ENCODE measurements at places on chromosomes 13 and 19. TPM values are rescaled to one million over a fixed set of nuclear protein-coding genes. Genes with fewer than 3 reads are reported as not detected.

DNA sequence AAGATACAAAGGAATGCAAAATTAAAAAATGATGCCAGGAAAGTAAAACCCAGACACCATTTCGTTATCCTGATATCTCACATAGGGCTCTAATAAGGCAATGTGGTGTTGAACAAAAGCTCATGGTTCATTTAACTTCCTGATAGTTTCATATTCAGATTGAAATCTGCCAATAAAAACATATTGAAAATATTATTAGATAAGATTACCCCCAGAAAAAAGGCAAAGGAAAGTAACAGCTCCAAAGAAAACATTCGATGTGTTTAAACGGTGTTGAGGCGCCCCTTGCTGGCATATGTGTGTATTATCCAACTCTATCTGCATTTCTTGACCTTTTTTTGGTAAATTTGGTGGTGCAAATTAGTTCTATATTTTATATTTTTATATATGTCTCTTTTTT is 75.9 kb downstream of the ESD start:
- DNase-seq, result no peak

- DNase-seq, result no peak
These were observed 21.2 kb downstream of the ZNF787 start for GRCh38 chr19:56099638-56100539.

- no peak for DNase-seq
These were observed 12.5 kb downstream of the PBX4 start for GRCh38 chr19:19606021-19606420.

DNA sequence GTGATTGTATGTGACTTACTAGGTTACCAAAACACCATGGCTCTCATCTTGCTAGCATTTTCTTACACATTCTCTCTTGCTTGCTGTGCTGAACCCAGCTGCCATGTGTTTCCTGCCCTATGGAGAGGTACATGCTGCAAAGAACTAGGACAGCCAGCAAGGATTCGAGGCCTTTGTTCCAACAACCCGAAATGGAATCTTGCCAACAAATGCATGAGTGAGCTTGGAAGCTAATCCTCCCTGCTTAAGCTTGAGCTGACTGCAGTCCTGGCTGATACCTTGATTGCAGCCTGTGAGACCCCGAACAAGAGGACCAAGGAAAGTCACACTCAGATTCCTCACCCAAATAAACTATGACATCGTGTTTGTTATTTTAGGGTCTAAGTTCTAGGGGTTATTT is 651.2 kb downstream of the SLITRK6 start:
- no peak for DNase-seq

DNA sequence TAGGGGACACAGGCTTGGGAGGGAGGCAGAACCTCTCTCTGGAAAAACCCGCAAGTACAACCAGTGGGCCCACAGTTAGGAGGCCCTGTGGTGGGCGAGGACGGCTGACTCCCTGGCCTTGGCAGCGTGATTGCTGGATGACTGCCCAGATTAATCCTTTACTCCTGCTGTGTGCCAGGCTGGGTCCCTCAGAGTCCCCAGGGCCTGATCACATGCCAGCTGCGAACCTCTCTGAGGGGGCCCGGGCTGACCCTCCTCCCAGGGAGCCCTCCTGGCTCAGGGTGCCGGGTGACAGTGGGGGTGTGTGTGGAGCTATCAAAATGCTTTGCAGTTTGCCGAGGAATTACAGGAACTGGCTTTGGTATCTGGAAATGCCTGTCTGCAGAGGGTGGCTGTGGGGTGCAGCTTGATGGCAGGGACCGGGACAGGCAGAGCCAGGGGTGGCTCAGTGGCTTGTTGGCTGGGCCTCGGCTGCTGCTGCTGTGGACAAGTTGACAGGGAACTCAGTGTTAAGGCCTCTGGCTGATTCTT is 48.9 kb downstream of the DNM2 start:
- no peak for DNase-seq

GRCh38 chr19:45547965-45548609 is 36.5 kb downstream of the OPA3 start:
- DNase-seq, result no peak

DNA sequence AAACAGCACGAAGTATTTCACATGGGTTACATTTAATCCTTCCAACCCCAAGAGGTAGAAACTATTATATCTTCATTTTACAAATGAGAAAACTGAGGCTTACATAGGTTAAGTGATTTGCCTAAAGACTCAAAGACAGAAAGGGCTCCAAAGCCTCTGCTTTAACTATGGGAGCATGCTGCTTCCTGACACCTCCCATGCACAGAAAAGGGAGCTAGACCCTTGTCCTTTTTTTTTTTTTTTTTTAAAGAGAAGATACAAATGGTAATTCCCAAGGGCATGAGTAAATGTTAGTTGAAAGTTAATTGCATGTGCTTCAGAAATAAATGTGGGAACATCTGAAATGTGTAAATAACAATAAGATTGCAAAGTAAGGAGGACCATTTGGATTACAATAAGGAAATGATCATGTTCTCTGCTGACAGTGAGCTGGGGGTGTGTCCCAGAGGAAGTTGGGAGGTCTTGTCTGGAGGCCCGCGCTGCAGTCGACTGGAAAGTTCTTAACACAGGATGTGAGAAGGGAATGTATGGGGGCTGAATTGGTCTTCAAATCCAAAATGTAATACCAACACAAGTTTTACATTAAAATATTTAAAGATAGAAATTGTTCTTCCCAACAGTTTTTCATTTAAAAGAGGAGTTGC is 500.3 kb downstream of the KLF12 start:
- DNase-seq, result no peak

DNA sequence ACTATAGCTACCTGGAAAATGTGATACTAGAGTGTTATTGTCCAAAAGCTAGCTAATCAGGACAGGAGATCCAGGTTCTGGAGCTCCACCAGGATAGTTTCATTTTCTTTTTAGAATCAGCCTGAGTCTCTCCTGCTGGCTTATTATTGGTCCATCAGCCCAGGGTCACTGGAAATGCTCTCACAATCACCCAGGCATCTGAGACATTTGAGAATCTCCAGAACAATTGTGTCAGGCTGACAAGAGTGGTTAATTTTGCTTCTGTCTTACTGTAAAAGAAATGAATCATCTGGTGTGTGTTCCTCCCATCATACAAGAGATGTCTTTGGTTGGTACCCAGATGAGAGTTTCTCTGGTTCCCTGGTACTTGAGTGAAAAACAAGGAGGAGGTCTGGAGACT is 43.6 kb upstream of the ZNF681 start:
- DNase-seq, result no peak

- DNase-seq, result no peak
These were observed 834.1 kb upstream of the SLITRK6 start for GRCh38 chr13:86633346-86633745.

GRCh38 chr13:95195146-95195545 is 106.1 kb downstream of the ABCC4 start:
- DNase-seq, result no peak

DNA sequence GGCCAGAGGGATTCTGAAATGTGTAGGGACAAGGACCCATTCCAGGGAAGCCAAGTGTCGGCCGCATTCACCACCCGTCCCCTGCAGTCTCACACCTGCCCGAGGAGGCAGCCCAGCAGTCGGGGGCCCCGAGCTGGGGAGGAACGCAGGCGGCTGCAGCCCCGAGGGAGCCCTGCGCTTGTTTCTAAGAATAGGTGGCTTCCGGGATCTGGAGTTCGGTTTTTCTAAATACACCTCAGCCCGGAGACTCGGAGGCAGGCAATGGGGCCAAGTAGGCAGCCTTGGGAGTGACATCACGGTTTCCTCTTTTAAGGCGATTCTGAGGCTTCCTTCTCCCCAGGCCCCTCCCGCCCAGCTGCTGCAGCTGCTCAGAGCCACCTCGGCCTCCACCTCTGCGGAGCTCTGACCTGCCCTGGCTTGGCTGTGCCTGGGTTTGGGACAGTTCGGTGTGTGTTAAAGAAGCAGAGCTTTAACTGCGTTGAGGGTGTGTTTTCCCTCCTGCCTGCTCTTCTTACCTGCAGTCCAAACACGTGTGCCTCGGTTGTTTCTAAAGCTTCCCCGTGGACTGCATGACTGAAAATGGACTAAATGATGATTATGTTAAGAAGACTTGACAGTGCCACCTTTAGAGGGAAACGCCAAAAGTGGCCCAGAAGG is 80.5 kb downstream of the COL4A2 start:
- peak; percentile 59 for DNase-seq

GRCh38 chr13:33707449-33707848 is 110.5 kb upstream of the RFC3 start:
- no peak for DNase-seq

DNA sequence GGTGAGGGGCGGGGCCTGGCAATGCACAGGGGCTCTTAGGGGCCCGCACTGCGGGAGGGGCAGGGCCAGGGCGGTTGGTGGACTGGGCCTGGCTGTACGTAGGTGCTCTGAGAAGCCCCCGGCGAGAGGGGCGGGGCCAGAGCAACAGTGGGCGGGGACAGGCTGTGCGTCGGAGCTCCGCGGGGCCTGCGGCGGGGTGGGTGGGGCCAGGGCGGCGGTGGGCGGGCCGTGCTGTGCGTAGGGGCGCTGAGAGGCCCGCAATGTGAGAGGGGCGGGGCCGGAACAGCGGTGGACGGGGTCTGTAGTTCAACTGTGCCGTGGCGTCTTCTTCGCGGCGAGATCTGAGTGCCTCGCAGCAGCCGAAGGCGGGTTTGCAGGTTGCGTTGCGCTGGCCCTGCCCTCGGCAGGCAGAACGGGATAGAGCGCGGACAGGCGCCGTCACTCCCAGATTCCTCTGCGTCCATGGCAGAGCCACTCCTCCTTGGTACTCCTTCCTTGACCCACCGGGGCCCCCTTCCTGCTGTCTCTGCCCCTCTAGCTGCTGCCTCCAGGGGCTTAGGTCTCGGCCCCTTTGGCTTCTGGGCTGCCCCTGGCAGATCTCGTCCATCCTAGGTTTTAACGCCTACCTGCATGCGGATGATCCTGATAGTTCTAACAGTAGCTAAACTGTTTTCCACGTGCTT is 33.2 kb downstream of the CCNE1 start:
- DNase-seq, result peak; percentile 95

DNA sequence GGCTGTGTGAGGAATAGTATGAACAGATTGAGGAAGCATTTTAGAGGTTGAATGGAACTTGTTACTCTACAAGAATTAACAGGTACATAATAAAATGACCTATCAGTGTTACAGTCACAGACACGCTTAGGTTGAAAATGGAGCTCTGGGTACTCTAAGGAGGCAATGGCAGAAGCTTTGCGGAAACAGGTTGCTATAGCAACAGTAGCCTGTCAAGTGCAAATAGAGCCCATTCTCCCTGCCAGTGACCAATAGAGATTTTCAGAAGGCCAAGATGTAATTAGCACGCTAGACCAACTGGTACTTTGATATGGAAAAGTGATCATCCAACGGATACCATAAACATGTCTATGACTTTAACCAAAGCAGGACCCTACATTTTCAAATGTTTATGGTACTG is 148.5 kb upstream of the FREM2 start:
- no peak for DNase-seq

DNA sequence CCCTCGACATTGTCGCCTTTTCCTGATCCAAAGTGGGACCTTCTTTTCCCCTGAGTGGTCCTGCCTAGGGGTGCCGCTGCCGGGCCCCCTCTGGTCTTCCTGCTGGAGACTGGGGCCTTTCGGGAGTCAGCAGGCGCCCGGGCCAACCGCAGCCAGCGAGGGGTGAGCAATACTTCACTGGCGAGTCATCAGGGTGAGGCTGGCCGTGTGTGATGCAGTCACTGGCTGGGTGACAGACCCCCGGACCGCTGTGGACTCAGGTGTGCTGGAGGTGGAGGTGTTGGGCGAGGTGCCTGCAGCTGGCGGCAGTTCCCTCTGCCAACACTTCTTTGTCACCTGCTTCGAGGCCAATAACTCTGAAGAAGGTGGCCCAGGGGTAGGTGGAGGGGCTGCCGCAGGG is 1.5 kb upstream of the CGB5 start:
- no peak for DNase-seq

DNA sequence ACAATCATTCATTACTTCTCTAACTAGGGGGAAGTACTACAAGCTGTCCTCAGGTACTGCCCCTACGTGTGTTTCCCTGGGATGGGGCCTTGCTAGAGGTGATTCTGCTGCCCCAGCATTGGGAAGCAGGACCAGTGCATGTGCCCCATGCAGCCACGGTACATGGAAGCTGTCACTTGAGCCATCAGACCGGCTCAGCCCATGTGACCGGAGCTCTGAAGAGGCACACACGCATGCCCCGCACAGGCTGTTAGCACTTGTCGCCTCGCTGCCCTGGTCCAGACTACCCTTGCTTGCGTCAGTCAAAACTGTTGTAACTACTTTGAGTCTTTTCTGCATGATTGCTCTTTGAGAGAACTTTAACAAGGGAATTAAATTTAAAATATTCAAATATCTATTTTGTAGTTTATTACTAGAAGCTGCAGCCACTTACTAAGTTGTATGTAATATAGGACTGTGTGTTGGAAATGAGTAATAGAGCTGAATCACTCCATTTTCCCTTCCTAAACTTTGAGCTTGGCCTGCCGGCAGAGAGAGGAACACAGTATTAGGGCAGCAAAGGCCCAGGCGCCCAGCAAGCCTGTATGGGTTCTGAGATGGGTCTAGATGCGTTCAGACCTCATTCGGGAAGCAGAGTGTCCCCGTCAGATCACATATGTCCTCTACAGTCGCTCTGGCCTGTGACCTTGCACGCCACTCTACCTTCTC is 42.2 kb downstream of the DHRS12 start:
- DNase-seq, result no peak

GRCh38 chr13:44416301-44416700 is 42.7 kb downstream of the SERP2 start:
- DNase-seq, result no peak

DNA sequence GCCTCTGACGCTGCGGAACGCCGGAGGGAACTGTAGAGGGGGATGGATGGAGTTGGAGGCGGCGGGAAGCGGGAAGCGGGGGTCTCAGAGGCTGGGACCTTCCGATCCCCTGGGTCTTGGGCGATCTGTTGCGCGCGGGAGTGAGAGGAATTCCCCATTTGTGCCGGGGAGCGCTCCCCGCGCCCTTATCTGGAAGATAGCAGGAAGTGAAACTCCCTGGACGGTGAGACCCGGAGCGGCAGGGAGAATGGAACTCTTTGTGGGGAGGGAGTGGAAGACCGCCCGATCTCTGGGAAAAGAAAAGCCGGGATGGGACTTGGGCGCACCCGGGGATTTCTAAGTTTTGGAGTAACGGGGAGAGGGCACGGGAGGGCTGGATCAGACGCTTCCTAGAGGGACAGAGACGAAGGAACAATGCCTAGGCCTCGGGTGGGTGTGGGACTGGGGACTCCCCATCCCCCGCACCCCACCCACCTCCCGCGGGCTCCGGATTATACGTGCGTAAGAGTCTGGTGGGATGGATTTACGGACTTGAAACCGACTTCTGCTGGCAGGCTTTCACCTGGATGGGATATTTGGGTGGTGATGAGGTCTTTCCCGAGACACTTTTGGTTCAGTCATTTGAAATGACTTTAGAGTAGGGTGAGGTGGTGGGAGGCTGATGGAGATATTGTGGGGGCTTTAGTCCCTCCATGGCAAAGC is 495 bp downstream of the LSR start:
- no peak for DNase-seq

GRCh38 chr19:40530091-40530901 is 46.4 kb upstream of the SHKBP1 start:
- no peak for DNase-seq

GRCh38 chr13:20197361-20197834 is 4.7 kb upstream of the GJB2 start:
- no peak for DNase-seq

AMER2 gene
- not detected for total RNA-seq

ZNF626 gene
- total RNA-seq, result 93.4 TPM

PCSK4 gene
- 4.5 TPM for total RNA-seq

CEACAM21 gene
- 3.6 TPM for total RNA-seq

DIRAS1 gene
- 1.6 TPM for total RNA-seq

FXYD1 gene
- 50.2 TPM for total RNA-seq

FAAP24 gene
- 4.9 TPM for total RNA-seq

PLD3 gene
- total RNA-seq, result 137 TPM

ZIC2 gene
- not detected for total RNA-seq

TIMM29 gene
- total RNA-seq, result 17.2 TPM

DENND1C gene
- total RNA-seq, result 3.1 TPM

SBK3 gene
- 0.39 TPM for total RNA-seq

ZSCAN22 gene
- total RNA-seq, result 3.5 TPM
